ENCODE measurements at places on chromosomes 7 and 10.

GRCh38 chr7:138898255-138898654 is 82.9 kb downstream of the KIAA1549 start:
- no peak for DNase-seq

DNA sequence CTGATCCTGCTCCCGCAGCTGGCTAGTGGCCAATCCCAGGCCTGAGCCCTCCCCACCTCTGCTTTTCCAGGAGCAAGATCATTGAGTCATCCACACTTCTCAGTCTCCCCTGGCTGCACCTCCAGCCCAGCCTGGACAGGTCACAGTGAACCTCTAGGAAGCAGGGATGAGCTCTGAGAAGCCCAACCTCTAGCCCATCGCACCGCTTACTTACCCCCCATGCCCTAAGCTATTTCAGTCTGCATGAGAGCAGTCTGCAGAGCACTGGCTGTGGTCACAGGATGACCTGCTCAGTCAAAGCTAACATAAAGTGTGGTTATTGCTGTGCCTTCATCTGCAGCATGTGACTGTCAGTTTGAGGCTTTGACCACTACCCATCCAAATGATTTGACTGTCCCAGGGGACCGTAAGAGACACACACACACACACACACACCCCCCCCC is 129.2 kb downstream of the SORBS1 start:
- DNase-seq, result no peak

- no peak for DNase-seq
Measured at GRCh38 chr10:3861795-3862194, 76.8 kb upstream of the KLF6 start.

GRCh38 chr10:62561151-62561550 is 187.0 kb downstream of the ZNF365 start:
- no peak for DNase-seq

DNA sequence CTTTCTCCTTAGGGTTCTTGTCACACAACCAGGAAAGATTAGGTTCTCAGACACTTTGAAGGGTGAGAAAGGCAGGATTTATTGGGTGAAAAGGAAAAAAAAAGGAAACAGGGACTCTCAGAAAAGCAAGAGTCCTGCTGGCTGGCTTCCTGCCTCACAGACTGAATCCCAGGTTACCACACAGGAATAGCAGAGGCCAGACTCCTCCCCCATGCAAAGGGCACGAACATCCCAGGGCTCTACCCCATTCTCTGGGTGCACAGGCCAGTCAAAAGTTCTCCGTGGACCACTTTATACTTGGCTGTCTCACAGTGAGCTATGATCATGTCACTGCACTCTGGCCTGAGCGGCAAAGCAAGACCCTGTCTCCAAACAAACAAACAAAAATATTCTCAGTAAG is 42.6 kb downstream of the HOXA1 start:
- no peak for DNase-seq

GRCh38 chr7:155318245-155318644 is 20.6 kb downstream of the INSIG1 start:
- no peak for DNase-seq

DNA sequence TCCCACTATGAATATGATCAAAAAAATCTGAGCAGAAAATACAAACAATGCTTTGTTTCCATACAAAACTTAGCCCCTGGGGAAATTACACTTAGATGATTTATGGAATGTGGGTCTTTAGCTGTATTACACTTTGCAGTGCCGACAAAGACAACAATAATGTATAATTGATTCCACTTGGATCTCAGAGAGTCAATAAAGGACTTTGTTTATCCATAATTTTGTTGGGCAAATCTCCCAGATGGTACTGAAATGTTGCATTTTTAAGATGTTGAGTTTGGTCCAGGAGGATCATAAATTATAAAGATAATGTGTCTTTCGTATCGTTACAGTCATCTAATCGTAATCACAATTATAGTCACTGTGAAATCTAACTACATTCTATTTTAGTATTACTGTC is 66.9 kb upstream of the DOCK1 start:
- no peak for DNase-seq

DNA sequence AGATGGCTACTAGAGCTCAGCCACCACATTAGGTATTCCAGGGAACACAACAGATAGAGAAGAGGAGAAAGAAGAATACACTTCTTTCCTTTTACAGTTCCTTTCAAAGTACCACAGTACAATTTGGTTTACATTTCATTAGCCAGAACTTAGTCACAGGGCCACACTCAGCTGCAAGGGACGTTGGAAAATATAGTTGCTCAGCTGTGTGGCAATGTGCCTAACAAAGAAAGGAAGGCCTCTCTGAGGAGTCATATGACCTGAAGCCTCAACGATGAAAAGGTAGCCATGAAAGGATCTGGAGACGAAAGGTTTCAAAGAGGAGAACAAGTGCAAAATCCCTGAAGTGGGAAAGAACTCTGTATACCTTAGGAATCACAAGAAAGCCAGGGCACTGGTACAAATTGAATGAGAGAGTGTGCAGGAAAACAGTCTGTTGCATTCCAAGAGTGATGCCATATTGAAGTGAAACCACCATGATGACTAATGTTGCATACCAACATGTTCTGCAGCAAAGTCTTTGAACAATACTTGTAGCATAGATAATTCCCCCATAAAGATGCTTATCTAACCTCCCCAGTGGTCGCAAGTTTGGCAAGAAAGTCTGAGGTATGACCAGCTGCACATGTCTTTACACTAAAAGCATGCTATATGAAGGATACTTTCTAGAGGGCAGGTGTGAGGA is 278.9 kb downstream of the HPSE2 start:
- DNase-seq, result no peak

GRCh38 chr7:80475383-80475782 is 36.5 kb downstream of the GNAT3 start:
- no peak for DNase-seq

DNA sequence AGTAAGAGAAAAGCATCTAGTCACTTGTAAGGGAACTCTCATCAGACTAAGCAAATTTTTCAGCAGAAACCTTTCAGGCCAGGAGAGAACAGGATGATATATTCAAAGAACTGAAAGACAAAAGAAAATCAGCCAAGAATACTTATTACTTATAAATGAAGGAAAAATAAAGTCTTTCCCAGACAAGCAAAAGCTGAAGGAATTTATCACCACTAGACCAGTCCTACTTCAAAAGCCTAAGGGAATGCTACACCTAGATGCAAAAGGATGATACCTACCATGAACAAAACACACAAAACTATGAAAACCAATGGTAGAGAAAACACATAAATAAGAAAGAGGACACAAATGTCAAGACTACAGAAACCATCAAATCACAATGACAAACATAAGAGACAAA is 126.6 kb upstream of the ABCB5 start:
- DNase-seq, result no peak

DNA sequence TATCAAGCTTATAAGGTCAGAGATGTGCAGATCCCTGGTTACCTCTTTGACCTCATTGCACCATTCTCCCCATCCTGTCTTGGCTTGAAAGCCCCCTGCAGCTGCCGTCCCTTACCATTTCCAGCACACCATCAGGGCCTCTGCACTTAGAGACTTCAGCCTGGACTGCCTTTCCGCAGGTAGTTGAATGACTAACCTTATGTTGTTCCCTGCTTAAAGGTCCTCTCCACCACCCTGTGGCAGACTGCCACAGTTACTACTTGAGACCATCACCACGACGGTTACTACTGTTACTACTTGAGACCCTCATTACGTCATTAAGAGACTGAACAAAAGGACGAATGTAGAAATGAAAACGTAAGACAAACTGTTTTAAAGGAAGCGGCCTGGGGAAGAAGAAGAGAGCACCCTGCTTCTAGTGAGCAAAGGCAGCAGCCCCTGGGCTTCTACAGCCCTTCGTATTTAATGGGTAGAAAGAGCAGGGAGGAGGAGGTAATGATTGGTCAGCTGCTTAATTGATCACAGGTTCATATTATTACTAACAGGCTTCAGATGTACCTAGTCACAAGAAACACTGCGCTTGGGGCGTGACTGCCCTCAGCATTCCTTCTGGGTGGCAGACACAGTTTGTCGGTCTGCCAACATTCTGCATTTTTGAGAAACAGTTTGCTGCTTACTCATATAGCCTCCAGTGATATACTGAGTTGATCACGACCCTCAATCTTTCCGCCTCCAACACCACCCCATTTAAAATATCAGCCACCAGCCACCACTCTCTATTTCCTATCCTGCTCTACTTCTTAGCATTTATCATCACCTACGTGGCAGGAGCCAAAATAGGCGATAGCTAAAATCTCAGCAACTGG is 74.1 kb upstream of the PARD3 start:
- DNase-seq, result no peak

DNA sequence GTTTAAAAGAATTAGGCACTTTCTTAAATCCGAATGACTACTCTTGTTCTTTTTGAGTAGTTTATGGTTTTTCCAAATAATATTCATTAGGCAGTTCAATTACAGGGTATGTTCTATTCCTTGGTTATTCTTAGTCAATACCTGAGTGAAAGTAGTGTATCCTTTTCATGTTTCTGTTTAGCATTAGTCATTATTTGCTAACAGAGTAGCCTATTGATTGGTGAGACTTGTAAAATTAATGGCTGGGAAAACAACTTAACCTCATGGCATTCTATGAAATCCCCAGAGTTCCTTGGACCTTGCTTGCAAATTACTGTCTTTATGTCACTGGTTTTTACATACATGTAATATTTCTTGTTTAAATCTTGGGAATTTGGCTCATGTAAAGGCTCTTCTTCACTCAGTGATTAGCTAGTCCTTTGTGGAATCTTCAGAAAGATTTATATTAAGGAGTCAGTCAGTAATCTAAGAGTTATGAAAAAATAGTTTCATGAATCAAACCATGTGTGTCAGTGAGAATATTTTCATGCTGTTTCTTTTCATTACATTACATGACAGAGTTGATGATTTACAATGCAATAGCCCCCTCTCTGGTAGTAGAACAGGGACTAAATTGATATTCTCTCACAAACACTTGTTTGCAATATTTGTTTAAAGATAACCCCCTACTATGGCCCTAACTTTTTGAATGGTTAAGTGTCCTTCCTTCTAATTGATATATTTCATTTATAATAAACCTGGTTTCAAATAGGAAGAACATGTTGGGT is 81.5 kb upstream of the LRRTM3 start:
- no peak for DNase-seq

DNA sequence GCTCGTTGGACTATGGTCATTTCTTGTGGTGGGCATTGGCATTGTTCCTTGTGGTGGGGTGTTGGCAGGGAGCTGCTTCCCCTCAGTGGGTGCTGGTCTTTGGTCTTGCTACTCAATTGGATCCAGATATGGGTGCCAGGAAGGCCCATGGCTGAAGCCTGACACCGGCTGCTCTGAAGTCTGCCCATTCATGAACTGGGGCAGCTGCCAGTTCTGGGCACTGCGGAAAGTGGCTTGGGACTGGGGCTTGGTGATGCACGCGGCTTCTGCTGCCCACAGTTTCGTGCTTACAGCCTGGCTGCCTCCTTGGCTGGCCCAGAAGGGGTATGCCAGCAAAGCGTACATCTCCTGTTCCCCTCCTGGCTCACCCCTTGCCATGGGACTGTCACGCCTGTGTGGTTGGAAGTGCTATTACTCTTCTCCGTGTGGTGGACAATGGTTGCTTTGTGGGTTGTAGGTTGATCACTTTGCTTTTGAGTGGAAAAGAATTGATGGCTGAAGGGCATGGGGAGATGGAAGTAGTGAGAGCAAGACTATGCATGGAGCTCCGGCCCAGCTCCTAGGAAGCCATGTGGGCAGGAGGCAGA is 54.7 kb downstream of the ADAMTS14 start:
- DNase-seq, result no peak

DNA sequence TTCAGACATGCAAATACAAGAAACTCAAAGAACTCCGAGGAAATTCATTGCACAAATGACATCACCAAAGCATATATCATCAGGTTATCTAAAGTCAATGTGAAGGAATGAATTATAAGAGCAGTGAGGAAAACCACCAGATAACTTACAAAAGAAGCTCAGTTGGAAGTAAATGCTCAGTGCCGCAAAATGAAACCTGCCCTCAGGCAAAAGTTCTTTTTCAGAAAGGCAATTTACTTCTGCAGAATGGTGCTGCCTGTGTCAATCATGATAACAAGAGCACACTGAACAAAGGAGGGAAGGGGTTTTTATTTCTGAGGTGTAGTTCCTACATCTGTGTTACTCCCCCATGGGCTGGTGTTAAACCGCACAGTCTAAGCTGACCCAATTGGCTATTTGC is 550.6 kb upstream of the SEMA3D start:
- DNase-seq, result no peak

DNA sequence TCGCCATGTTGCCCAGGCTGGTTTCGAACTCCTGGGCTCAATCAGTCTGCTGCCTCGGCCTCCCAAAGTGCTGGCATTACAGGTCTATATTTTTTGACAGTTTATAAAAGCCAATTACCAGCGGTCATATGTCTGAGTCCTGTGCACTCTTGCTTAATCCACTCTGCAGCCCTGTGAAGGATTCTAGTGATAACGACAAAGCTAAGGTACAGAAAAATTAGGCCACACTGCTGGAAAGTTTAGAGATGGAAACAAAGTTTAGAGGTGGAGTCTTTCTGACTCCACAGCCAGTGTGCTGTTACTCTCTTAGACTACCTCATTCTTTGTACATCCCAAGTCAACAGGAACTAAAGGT is 707 bp downstream of the PTER start:
- DNase-seq, result no peak

GRCh38 chr7:36742911-36743775 is 18.8 kb upstream of the AOAH start:
- no peak for DNase-seq

DNA sequence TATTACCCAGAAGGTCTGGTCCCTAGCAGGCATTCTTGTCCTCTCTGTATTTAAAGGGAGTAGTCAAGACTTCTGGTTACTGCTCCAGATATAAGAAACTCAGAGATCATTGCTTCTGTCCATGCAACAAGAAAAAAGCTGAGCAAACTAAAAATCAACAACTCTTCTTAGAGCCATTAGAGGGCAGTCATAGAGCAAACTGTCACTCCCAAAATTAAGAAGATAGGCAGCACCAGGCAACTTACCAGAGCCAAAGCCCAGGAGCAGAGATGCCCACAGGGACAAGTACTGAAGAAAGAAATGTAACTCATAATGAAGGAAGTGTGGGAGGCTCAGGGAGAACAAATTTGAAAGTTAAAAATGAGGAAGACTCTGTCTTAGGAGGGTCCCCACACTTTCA is 472.9 kb upstream of the COBL start:
- no peak for DNase-seq

GRCh38 chr10:76858721-76859120 is 778.9 kb downstream of the KCNMA1 start:
- DNase-seq, result no peak

- DNase-seq, result no peak
Measured at GRCh38 chr7:75983471-75984129, 10.8 kb downstream of the TMEM120A start.
